Lung microvascular endothelial cell (primary cell): ENCODE measurements at places on chromosomes 6 and 20. TPM values are rescaled to one million over a fixed set of nuclear protein-coding genes. Genes with fewer than 3 reads are reported as not detected.

GRCh38 chr6:158329531-158329930 is 17.3 kb downstream of the TULP4 start:
- no peak for DNase-seq

DNA sequence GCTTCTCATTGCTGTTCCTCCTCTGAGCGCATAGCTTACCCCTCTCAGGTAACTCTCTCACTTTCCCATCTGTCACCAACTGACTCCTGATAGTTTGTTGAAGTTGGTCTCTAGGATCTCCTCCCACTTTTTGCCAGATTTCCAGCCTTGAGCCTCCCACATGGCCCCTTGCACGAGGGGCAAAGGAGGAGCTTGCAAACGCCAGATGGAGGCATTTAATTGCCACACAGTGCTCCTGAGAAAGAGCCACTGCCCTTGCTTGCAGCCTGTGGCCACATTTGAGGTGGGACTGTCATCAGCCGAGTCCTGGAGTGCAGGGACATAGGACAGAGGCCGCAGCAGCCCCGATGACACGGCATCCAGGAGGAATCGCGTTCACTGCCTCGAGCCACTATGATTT is 348.7 kb downstream of the SMOC2 start:
- no peak for DNase-seq

The FNDC11 gene
- total RNA-seq: 0.87 and 2.6 TPM in 2 replicates

- no peak for DNase-seq
Measured at GRCh38 chr6:154514481-154514880, 4.0 kb upstream of the CNKSR3 start.

- no peak for DNase-seq
Measured at GRCh38 chr20:24960302-24960801, 11.3 kb downstream of the CST7 start.

GRCh38 chr6:14751645-14752175 is 494.2 kb upstream of the JARID2 start:
- DNase-seq: no peak

DNA sequence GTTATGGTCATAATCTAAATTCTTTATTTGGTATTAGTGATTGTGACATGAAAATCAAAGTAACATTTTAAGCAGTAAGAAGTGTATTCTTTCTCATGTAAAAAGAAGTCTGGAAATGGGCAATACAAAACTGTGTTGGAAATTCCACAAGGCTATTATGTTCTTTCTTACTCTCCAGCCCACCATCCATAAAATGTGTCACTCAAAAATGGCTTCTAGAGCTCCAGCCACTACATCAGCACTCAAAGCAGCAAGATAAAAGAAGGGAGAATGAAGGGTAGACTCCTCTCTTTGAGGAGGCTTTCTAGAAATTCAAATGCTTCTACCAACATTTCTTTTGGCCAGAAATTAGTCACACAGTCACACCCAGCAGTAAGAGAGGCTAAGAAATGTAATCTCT is 18.4 kb downstream of the PDSS2 start:
- DNase-seq: no peak

The HLA-DQB2 gene
- total RNA-seq: not detected in 2 replicates

DNA sequence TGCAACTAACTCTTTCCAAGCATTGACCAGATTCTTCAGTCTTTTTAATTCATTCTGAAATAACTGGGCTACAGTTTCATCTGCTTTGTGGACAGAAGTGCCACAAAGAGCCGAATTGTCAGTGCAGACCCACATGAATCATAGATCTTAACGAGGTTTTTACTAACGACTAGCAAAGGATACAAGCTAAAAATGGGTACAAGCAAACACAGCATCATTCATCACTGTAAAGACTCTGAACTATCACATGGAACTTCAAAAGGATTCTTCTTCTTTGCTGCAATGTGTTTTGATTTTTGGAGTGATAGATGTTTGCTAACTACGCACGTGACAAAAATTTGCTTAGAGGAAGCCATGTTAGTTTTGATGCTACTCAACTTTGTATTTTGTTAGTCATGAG is 227.1 kb downstream of the ESR1 start:
- DNase-seq: no peak

- DNase-seq: no peak
Measured at GRCh38 chr6:139857143-139857542, 482.7 kb upstream of the CITED2 start.

GRCh38 chr6:117613920-117614560 is 11.7 kb upstream of the GOPC start:
- no peak for DNase-seq

DNA sequence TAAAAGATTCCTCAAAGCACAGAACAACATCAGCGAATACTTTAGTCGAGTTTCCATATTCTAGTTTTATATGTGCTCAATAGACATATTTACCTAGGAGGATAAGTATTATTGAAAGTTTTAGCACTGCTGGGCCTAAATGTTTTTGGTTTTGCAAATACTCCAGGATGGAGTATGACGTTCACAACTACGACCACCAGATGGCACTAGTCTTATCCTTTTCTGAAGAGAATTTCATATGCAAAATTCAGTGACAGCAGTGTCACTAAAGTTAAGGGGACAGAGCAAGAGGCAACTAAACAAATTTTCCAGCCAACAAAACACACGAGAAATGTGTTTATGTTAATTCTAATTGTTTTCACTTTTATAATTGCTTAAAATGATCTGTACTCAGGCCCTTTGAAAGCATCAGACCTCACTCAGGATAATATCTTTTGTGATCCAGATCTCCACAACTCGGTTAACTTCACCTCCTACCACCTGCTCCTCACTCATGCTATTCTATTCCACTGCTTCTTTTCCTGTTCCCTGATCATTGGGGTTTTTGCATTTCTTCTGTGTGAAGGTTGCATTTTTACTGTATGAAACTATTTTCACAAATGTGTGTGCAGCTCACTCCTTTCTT is 220.8 kb downstream of the TRDN start:
- peak; percentile 54 for DNase-seq

DNA sequence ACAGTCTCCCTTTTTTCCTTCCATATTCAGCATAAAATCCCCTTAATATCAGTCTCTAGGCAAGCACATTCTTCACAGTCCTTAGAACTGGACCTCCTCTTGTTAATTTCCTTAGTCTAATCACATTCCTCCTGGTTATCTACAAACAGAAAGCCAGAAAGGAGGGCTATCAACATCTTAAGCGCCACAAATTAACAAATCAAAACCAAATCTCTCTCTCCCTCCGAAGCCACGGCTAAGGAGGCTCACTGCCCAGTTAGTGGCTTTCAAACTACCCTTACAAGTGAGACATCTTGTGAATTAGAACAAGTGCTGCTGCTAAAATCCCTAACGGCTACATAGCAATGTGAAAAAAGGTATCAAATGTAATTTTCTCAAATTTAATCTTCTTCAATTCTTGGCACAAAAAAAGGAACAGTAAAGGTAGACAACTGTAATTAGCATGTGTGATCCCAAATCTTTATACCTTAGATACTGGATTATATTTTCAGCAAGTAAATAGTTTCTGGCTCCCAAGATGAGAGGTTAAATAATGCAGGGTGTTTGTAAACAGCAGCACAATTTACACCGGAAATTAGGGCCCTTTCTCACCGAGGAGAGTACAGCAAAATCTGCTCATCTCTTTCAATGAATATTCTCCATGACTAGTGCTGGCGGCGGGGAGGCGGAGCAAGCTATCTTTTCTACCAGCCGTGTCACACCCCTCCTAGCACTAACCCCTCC is 1.4 kb upstream of the TRIM39 start:
- peak; percentile 64 for DNase-seq

The PCMT1 gene
- total RNA-seq: 74.0 and 76.7 TPM in 2 replicates

The EPPIN gene
- not detected in 2 replicates for total RNA-seq

GRCh38 chr6:166244353-166245045 is 63.7 kb downstream of the PRR18 start:
- DNase-seq: no peak

DNA sequence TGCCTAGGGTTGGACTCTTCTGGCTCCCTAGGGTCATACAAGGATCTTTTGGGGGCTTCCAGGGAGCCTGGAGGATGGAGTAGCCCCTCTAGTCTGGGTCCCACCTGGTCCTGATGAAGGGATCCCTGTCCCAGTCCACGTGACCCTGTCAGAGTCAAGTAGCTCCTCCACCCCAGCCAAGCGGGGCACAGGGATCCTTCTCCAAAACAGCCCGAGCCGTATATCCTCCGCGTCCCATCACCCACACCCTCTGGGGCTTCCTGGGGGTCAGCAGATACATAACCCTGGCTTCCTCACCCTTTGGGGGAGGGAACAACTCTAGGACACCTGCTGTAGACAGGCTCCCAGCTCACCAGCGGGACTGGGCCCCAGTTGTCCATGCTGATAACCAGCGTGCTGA is 28.0 kb downstream of the BPIFB1 start:
- DNase-seq: no peak

The FUT9 gene
- total RNA-seq: not detected in 2 replicates

- no peak for DNase-seq
Measured at GRCh38 chr20:37354210-37355195, 8.6 kb downstream of the SRC start.
